GM12864 (cell line): ENCODE measurements at places on chromosomes 16 and 17.

DNA sequence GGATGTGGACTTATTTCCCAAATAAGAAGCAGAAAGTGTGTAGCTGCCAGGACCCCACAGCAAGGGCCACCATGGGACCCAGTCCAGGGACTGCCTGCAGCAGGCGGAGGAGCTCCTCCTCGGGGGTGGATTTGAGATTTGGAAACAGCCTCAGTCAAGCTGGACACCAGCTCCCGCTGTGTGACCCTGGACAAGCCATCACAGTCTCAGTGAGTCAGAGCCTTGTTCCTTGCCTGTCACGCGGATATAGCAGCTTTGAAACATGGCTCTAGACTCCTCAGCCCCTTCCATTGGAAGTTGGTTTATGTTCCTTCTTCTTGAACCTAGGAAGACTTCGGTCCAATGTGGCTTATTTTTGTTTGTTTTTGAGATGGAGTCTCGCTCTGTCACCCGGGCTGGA lies 12.5 kb upstream of the DPEP1 start:
- DNase-seq = no peak

- no peak for DNase-seq
These were observed 512.4 kb downstream of the HS3ST4 start for GRCh38 chr16:26204138-26204537.

GRCh38 chr17:81603846-81604610 lies 32.9 kb downstream of the NPLOC4 start:
- DNase-seq = no peak

DNA sequence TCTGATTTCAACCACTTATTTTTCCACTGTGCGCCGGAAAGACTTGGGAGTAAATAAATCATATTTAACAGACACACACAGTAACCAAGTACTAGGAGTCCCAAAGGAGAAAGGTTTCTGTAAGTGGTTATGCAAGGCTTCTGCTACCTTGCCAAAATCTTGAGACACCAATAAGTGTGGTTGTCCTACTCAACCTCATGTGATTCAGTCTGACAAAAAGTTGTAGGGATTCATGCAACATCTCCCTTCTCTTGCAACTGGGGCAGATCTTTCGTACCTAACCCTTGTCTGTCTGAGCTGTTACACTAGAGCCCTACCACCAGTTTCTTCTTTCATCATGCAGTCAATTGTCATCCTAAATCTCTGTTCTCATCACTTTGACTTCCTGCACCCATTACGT lies 69.9 kb upstream of the NUDT7 start:
- no peak for DNase-seq

DNA sequence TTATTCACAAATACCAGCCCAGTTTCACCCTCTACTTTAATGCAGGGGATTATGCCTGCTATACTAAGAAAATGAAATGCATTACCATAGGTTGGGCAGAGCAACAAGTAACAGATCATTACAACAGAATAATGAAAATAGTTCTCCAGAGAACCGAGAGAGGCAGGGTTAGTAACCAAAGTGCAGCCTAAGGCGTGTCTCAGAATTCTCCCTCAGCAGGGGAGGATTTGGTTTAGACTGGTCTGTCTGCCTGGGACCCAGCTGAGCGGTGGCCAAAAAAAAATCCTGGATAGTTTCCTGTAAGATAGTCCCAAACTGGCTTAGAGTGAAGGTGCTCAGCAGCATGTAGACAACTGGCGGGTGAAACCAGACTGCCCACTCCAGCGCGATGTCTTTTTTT lies 30.8 kb upstream of the ADCY7 start:
- no peak for DNase-seq

GRCh38 chr17:72518159-72518732 lies 397.4 kb downstream of the SOX9 start:
- DNase-seq = no peak

DNA sequence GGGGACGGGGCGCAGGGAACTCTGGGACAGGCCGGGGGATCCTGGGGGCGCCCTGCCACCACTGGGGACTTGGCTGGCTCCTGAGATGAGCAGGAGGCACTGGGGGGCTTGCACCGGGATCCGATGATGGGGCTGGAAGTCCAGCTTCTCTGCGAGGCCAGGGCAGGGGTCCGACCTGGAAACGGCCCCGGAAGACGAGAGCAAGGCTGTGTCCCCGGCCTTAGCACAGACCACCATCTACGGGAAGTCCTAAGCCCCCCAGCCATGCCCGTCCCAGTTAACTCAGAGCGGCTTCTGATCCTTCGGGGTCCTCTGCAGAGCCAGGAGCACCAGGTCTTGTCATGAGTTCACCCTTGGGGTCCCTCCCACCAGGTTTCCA lies 573 bp downstream of the CDT1 start:
- no peak for DNase-seq

GRCh38 chr17:65662196-65662595 lies 100.7 kb upstream of the AXIN2 start:
- DNase-seq = no peak

DNA sequence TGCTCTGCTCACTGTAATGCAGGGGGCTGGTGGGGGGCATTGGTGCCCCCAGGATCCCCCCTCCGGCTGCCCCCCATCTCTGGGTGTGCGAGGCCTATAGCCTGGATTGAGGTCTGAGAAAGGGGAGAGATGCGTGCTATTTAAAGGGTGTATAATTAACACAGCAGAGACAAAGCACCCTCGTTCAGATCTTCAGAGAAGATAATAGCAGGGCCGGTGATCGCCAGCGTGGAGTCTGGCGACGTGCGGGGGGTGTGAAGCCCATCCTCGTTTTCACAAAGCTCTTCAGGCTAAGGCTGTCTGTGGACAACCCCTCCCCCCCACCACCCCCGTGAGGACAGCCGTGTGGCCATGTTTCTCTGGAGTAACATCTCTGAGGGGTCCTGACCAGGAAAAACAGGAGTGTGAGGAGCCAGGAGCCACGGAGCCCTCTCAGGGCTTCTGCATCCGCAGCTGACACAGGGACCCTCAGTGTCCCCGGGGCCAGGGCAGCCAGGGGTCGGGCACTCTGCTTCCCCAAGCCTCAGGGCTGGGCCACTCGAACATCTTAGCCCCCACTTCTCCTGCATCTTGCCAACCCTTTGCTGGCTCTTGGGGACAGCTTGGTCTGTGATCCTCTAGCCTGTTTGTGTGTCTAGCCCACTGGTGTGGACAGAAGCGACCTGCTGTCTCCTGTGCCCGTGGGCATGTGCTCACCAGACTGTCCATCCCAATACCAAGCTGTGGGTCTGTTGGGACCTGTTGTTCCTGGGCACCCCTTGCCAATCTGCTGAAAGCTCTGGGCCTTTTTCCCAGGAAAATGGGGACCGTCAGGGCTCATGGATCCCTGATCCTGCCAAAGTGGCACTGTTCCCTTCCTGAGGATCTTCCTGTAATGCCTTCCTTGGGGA lies 58.9 kb downstream of the BAIAP2 start:
- no peak for DNase-seq

GRCh38 chr16:6193718-6194117 lies 1096.1 kb upstream of the EEF2KMT start:
- DNase-seq = no peak

- DNase-seq = no peak
These were observed 8.2 kb downstream of the TUBG2 start for GRCh38 chr17:42667088-42667951.

GRCh38 chr16:87795336-87795735 lies 29.6 kb upstream of the KLHDC4 start:
- no peak for DNase-seq

GRCh38 chr16:87297918-87298631 lies 19.1 kb downstream of the C16orf95 start:
- no peak for DNase-seq

- DNase-seq = no peak
These were observed 61.8 kb downstream of the KSR1 start for GRCh38 chr17:27518048-27518447.

DNA sequence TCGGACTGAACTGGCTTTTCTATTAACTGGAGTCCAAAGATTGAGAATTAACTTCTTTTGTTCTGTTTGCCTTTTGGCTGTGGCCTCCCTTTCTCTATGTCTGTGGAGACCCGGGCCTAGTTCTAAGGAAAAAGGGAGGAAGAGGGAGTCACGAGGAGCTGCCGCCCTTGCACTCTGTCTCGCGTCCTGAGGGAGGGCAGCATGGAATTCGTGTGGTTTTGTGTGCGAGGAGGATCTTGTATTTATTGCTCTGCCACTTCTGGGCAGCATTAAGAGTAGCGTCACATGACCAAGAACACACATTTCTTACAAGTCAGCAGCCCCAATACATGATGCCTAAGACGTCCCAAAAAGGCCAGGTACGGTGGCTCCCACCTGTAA lies 23.6 kb downstream of the METTL22 start:
- no peak for DNase-seq

DNA sequence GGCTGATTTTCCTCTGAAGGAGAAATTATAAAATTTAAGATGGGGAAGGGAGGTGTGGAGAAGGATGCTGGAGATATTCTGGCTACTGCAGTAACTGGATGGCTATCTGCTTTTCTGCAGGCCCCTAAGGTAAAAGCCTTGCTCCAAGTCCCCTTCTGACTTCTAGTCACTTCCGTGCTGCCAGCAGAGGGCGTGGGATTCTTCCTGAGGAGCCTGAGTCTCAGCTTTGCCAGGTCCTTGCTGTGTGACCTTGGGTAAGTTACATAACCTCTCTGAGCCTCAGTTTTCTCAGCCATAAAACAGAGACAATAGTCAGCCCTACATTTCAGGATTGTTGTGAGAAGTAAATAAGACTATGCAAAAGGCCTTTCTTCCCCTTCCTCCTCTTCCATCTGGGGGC lies 24.3 kb upstream of the TMEM220 start:
- DNase-seq = no peak

DNA sequence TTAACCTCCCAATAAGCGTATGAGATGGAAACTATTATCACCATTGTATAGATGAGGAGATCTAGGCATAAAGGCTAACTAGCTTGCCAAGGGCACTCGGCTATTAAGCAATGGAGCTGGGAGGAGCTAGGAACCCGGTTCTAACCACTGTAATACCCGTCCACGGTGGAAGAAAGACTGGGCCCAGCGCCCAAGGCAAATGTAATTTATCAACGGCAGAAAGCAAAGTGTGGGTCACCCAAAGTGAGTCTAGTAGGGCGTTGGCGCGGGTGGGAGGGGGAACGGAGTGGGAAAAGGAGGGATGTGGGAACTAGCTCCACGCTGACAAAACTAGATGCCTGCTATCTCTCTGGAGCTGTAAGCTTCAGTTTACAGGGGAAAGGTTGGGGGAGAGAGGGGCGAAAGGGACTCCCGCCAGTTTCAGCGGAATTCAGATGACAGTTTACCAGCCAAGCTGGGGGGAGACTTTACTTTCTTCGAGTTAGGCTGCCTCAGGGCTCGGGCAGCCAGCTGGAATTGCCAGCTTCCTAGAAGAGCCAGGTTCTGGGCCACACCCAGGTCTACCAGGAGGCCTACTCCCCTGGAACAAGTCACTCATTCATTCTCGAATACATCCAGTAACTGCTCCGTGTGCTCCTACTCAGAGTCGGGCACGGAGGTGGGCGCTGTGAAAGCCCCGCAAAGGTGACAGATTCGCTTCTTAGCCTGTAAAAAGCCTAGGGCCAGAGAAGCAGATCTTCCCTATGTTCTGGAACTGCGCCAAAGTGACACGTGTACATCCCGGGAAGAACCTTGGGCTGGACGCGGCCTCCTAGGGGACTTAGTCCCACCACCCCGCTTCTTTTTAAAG lies 837 bp downstream of the LRRC59 start:
- no peak for DNase-seq

DNA sequence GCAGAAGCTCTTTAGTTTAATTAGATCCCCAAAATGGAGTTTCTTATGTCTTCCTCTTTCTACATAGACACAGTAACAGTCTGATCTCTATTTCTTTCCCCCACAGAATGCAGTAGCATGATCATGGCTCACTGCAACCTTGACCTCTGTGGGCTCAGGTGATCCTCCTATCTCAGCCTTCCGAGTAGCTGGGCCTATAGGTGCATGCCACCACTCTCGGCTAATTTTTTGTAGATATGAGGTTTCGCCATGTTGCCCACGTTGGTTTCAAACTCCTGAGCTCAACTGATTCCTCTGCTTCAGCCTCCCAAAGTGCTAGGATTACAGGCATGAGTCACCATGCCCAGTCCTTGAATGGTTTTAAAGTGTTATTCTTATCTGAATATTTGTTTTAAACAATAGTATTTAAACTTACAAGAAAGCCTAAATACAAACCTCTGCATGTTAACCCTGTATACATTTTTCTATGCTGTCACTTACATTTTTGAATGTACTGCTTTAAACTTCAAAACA lies 120.6 kb downstream of the GOSR1 start:
- DNase-seq = no peak

DNA sequence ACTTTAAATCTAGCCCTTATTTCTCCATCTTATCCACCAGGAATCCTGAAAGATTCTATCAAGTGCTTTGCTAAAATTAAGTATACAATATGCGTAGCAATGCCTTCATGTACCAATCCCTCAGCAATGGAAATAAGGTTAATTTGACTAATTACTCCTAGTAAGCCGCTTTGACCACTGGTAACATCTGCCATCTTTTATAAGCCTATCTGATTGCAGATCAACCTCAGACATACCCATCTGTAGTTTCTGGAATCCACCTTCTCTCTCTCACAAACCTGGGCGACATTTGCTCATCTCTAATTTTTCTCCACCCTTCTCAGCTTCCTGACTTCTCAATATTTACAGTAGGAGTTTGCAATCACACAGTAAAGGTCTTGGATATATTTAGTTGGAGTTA lies 138.8 kb upstream of the CRHR1 start:
- no peak for DNase-seq

GRCh38 chr16:78677181-78677731 lies 577.8 kb downstream of the WWOX start:
- DNase-seq = no peak

GRCh38 chr17:21132428-21132827 lies 5.7 kb downstream of the DHRS7B start:
- DNase-seq = no peak

DNA sequence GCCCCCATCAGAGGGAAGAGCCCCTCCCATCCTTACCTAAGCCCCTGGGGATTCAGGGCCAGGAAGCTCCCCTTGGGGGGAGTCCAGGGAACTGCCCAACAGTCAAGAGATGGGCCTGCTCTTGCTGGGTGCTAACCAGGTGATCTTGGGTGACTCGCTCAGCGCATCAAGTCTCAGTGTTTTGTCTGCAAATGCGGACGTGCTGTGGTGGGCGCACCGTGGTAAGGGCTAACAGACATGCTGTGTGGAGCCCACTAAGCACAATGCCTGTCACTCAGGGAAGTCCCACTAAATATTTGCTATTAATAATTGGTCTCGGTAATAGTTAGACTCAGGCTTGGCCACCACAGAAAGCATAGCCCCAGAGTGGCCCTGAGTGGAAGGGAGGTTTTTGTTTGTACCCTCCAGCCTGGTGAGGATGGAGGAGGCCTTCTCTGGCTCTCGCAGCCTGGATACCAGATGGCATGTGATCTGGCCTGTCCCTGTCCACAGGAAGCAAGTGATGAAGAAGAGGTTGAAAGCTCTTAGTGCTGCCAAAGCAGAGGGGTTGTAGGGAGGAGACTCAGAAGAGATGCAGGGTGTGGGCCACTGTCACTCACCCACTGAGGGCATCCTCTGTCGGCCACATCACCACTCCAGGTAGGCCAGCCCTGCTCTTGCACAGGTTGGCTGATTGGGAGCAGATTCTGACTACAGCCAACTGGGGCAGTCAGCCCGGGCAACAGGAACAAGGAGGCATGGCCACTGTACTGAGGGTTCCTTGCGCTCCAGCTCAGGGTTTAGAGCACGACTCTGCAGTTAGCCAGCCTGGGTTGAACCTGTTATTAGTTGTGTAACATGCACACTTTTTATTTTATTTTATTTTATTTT lies 69.8 kb upstream of the KSR1 start:
- DNase-seq = no peak

- no peak for DNase-seq
These were observed 31.7 kb downstream of the PRPSAP2 start for GRCh38 chr17:18889658-18890057.
